ENCODE measurements at places on chromosomes 6 and 20.

DNA sequence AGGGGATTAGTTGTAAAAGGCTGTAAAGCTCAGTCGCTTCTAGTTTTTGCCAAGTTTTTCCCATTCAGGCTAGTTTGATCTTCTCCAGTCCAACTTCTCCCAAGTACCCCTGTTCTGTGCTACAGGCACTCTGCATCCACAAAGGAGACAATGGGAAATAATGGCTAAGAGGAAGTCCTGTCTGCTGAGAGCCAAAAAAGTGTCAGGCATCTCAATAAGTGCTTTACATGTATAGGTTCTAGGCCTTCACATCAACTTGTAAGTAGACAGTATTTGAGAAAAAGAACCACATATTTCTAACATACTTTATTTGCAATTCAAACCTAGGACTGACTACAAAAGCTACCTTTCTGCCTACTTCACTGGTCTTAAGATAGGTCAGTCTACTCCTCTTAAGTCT lies 4.9 kb downstream of the HTR1B start:
- DNase-seq: no peak

DNA sequence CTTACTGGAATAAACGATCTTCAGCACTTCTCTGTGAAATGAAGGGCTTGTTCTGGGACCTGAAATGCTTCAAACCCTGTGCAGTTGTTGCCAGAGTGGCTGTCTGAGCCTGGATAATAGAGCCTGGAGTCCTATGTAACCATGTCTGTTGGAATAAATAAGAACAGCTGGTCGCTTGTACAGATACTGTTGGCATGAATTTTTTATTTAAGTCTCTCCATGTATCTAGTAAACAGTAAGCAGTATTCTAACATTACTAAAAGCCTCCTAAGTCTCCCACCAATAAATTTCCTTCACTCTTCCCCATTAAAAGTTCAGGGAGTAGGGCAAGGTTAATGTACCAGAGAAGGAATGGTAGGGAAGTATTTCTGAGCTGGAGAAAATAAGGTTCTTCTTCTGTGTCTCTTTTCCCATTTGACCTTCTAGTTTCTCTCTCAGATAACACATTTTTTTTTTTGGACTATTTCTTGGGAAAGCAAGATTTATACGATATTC lies 227.5 kb downstream of the PRL start:
- DNase-seq: no peak

DNA sequence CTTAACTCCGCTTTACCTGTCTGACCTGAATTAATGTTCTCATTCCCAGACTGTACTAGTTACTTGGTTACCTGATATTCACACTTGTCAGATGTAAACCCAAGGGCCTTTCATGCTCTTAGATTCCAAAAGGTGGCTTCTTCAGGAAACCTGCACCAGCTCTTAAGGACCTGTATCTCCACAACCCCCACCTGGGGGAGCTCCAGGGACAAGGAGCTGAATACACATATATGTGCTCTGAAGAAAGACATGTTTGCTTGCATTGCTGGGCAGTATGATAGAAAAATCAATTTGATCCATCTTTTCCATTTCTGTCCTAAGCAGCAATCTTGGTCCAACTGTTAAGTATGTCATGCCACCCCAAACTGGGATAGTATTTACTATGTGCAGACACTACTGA lies 64.8 kb upstream of the POU3F2 start:
- DNase-seq: no peak

- DNase-seq: no peak
These were observed 31.9 kb downstream of the NUDT3 start for GRCh38 chr6:34360556-34360955.

DNA sequence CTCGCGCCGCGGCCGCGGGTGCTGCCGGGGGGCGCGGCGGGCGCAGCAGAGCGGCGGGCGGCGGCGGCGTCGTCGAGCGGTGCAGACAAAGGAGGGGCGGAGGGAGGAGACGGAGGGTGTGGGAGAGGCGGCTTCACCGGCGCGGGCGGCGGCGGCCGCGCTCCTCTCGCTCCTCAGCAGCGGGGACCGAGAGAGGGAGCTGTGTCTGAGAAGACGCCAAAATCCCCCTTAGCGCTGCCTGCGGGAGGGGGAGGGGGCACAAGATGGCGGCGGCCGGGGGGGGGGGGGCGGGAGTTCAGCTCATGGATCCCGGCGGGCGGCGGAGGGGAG lies 296 bp downstream of the ADNP start:
- no peak for DNase-seq

DNA sequence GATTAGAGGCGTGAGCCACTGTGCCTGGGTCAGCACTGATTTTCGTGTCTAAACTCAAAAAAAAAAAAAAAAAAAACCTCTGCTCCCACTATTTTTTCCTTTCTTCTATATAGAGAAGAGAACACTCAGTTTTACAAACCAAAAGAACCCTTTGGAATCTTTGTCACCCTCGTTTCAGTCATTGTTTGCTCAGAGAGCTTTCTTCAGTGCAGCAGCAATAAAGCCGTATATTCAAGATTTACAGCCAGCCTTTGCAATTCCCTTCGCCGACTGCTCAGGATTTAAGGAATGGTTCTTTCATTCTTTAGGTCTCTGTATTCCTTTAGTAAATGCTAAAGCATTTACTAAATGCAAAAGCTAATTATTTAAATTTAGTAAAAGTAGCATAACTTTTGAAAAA lies 20.1 kb downstream of the RIOK1 start:
- no peak for DNase-seq

Data from NCI-H2081 treated with DMSO at 0.1 percent for 48 hours (cell line).